ENCODE measurements at places on chromosomes 7 and 10.

DNA sequence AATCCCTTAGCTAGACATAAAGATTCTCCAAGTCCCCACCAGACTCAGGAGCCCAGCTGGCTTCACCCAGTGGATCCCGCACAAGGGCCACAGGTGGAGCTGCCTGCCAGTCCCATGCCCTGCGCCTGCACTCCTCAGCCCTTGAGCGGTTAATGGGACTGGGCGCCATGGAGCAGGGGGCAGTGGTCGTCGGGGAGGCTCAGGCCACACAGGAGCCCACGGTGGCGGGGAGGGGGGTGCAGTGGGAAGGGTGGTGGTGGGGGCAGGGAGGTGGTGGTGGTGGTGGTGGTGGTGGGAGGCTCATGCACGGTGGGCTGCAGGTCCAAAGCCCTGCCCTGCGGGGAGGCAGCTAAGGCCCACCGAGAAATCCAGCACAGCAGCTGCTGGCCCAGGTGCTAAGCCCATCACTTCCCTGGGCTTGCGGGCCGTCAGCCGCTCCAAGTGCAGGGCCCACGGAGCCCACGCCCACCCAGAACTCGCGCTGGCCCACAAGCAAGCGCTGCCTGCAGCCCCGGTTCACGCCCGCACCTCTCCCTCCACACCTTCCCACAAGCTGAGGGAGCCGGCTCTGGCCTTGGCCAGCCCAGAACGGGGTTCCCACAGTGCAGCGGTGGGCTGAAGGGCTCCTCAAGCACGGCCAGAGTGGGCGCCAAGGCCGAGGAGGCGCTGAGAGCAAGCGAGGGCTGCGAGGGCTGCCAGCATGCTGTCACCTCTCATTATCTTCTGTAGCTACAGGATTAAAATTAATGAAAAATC, 732.5 kb upstream of the POM121L12 start:
- no peak for DNase-seq

DNA sequence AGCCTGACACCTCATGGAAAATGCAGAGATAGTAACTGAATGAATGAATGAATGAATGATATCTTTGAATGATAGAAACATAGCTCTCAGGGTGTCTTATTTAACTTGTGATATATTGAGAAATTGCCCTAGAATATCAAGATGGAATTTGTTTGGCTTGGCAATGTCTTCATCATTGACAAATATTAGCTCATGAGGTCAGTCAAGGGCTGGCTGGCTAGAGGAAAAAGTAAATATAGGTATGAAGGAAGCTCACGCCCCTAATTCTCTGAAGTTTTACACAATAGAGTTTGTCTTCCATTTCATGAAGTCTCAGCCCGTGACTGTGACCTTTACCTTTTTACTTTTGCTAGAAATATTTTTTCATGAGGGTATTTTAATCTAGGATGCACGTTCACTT, 305.2 kb downstream of the ADARB2 start:
- DNase-seq = no peak

- no peak for DNase-seq
Measured at GRCh38 chr10:128864554-128865295, 602.3 kb upstream of the MGMT start.

DNA sequence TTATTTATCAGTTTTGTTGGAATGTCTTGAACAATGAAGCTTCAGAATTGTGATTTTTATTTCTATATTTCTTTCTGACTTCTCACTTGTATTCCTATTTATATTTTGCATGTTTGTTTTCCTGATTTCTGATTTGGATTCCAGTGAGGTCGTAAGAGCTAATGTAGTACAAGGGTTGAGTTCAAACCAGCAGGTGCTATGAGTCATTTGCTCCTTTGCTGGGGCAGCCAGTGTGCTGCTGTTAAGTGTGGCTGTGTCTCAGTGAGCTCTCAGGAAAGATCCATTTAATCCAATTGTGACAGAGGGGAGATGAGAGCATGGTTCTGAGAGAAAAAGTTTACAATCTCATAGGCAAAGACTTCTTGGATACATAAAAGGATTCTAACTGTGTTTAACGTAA, 48.6 kb downstream of the MCU start:
- DNase-seq = no peak

DNA sequence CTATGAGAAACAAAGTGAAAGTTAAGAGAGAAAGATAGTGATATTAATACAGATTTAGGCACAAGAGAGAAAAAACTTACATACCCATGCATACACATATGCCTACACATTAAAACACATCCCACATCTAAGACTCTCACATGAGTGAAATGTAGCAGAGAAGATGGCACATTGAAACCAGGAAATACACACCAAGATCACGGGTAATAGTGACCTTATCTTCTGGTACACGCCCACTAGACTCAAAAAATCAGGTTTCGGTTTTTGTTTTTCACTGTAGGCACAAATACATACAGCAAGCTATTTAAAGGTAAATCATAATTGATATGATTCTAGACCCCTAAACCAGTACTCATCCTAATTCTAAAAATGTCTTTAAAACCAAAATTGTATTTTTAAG, 225.2 kb upstream of the TAC1 start:
- DNase-seq = no peak

GRCh38 chr7:43636093-43636492, 53.2 kb downstream of the STK17A start:
- DNase-seq = no peak

GRCh38 chr10:77926566-77927401, at the start of gene DLG5:
DLG5 (minus strand) TSS chr10:77926755; CDS start chr10:77926520, 235 bp downstream.
- DNase-seq = no peak

DNA sequence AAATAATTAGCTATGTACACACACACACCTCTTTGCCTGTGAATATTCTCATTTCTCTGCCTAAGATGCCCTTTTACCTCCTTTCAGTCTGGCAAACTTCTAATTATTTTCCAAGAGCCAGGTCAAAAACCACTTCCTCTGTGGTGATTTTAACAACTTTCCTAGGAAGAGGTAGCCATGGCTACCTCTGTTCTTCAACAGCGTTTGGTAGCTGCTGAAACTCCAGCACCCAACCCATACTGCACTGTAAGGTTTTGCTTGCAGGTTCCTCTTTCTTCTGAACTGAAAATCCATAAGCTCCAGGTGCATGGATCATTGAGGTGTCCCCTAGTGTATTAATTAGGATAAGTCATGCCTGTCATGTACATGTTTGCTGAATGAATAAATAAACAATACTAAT, 25.6 kb downstream of the NRCAM start:
- no peak for DNase-seq

DNA sequence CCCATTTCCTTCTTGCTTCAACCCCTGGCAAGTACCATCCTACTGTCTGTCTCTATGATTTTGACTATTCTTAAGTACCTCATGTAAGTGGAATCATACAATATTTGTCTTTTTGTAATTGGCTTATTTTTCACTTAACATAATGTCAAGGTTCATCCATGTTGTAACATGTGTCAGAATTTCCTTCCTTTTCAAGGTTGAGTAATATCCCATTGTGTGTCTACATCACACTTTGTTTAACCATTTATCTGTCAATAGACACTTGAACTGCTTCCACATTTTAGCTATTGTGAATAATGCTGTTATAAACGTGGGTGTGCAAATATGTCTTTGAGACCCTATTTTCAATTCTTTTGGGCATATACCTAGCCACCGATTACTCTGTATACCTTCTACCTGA, 14.0 kb upstream of the CDK14 start:
- no peak for DNase-seq
